ENCODE measurements at places on chromosomes 7 and 10.

DNA sequence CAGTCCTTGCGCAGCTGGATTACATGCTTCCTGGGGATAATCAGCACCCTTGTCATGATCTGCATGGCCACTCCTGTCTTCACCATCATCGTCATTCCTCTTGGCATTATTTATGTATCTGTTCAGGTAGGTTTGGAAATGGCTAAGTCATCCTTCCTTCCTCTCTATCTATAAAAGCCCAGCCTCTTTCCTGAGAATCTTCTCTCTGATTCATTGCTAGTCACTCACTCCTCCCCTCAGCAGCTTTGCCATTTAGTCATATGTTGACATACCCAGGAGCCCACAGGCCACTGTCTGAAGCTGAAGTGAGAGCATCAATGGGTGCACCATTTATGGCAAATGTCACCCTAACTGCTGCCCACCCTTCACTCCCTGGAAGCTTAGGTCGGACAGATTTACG lies 52.0 kb downstream of the ABCC2 start:
- no peak for DNase-seq

DNA sequence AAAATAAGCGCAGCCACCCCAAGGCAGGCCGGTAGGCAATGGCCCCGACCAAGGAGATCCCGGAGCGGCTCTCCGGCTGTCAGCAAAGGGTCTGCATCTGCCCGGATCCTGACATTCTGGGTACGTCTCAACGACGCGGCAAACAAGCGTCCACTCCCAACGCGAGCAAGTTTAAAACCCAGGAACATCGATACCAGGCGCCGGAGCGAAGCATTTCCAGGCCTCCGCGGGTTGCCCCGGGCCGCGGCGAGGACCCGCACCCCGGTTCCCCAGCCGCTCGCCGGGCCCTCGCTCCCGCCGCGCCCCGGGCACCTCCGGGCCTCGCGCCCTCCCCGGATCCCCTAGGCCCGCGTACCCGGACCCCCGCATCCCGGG lies 453 bp downstream of the URGCP start:
- no peak for DNase-seq

- DNase-seq: no peak
Measured at GRCh38 chr10:6494936-6495592, 85.0 kb downstream of the PRKCQ start.

GRCh38 chr7:6705959-6706665 lies 635 bp downstream of the ZNF12 start:
- DNase-seq: no peak

DNA sequence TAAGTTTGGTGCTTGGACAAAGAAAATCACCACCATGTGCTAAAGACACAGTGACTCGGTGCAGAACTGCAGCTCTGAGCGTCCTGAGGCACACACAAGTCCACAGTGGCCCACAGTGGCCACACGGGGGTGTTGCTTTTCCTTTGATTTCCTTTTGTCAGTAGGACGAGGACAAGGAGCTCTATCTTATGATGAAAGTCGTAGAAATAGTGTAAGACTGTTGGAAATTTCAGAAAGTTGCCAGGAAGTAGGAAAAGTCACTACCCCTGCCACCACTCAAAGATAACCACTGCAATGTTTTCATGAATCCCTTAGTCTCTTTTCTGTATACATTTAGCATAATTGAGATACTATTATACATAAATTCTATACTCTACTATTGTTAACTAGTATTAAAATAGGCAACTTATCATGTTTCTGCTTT lies 146.0 kb downstream of the TNS3 start:
- peak; percentile 22 for DNase-seq

- DNase-seq: no peak
Measured at GRCh38 chr7:155953781-155954549, 141.7 kb upstream of the SHH start.

GRCh38 chr10:66058594-66058993 lies 867.2 kb upstream of the LRRTM3 start:
- no peak for DNase-seq

DNA sequence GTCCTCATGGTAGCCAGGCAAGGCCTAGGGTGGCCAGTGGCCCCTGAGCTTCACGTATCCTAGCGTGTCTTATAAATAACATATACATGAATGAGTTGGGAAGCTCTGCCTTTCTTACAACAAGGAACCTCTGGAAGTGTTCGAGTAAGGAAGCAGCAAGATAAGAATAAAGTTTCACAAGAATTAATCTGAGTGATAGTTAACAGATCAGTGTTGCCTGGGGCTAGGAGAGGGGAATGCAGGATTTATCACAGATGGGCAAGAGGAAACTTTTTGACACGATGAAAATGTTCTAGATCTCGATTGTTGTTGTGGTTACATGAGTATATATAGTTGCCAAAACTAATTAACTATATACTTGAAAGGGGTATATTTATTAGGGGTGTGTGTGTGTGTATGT lies 74.2 kb downstream of the TSPAN12 start:
- DNase-seq: no peak

- no peak for DNase-seq
Measured at GRCh38 chr7:27113991-27114769, 11.7 kb upstream of the HOXA2 start.

GRCh38 chr7:120794106-120794729 lies 63.7 kb downstream of the TSPAN12 start:
- no peak for DNase-seq

DNA sequence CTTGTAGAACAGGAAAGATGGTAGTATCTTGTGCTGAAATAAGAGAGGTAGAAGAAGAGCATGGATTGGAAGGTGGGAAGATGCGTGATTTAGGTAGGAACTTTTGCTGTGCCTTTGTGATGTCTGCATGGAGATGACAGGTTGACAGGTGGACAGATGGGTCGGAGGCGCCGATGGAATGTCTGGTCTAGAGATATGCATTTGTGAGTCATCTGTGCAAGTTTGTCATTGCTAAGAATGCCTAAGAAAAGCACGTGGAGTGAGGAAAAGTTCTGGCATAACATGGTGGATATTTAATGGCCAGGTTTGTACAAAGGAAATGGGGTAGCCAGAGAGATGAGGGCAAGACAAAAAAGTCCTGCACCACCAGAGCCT lies 76.0 kb upstream of the ARMC3 start:
- no peak for DNase-seq

DNA sequence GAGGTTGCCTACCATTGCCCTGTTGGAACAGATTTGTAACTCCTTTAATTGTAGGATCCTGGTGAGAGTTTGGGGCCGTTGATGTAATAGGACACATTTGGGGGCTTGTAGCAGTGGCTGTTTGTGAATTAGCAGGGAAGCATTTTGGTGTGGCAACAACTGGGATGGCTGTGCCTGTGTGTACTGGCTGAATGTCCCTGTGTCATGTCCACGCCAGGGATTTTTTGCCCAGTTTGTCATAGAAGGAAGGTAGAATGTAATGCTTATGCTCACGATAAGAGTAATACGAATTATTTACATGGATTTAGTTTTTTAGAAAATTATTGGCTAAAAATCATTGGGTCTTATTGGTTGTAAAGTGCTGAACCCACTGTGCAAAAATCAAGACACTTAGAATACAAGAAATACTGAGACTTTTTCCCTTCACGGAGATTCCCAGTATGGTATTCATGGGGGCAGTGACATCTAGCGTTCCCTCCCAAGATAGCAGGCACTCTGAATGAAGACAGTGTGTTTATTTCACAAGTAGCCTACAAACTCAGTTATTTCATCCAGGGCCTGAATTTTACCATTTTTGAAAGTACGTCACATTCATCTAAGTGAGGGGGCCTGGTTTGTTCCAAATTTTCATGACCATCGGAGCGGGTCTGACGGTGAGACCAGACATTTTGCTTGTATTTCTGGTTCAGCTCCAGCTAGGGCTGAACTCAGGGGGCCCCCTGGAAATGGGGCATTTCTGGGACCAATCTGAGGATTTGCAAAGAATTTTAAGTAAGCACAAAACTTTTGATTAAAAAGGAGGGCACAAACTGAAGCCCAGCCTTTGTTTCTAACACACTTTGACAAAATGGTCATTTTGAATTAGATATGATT lies 74.7 kb downstream of the CACNB2 start:
- DNase-seq: no peak

- DNase-seq: peak; percentile 97
Measured at GRCh38 chr7:110105307-110105706, 985.6 kb upstream of the LRRN3 start.

- DNase-seq: no peak
Measured at GRCh38 chr10:71461457-71461856, 64.7 kb downstream of the CDH23 start.

DNA sequence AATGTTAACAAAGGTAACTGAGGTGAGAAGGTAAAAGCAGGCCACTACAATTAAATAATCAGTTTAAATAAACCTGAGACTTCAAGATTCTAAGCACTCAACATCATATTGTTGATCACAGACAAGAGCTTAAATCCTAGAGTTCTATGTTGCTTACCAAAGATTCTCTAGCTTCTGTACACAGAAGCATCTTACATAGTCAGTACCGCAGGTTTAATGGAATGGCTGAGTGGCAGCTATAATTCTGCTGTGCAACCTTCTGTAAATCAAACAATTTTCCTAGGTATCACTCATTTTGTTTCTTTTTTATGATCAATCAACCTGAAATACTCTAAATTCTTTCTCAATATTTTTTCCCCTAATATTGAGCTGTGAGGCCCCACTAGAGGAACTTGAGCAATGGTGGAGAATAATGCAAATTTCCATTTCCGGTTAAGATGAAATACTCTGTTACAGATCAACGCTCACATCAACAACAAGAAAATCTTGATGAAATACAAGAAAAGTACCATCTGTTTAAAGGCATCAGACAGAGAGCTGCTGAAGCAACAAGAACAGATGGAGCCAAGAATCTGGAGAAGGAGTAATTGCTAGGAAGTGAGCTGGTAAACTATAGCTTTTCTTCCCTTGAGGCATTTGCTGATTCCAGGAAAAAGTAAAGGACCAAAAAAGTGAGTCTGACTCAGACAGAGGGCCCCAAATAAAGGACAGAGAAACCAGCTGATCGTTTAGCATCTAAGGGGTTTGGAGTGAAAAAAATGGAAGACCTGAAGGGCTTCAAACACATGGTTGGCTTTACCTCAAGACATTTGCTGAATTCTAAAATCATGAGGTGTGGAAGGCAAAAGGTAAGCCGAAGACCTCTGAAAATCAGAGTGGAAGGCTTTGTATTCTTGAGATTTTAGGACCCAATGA lies 22.6 kb downstream of the PNPLA8 start:
- DNase-seq: peak; percentile 84

GRCh38 chr7:17462131-17462631 lies 163.7 kb downstream of the AHR start:
- no peak for DNase-seq

DNA sequence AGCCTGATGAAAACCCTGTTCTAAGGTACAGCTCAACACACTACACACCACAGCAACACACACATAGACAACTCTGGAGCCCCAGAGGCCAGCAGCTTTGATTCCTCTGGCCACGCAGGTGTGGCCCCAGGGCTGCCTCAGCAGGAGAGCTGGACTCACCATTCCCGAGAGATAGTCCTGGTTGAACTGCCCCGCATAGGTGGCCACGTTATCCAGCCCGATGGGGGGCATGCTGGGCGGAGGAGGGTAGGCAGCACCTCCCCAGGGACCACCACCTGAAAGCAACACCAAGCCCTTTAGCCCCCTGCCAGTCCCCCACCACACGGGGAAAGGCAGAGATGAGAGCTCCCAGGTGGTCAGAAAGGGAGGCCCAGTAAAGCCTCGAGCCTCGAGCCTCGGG lies 34.7 kb downstream of the ANXA11 start:
- no peak for DNase-seq

GRCh38 chr7:29945259-29945809 lies 44.3 kb downstream of the SCRN1 start:
- DNase-seq: no peak

DNA sequence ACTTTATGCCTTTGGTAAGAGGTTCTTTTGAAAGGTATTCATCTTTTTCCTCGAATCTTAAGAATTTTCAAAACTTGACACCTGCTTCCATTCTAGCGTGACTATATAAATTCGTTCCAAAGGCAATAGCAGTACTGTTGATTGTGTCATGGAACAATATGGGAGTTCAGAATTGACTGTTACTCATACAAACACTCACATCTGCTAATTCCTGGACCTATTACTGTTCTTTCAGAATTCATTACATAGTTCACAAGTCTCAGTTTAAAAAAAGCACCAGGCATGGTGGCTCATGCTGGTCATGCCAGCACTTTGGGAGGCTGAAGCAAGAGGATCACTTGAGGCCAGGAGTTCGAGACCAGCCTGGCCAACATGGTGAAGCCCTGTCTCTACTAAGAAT lies 80.9 kb downstream of the CACNB2 start:
- DNase-seq: no peak

DNA sequence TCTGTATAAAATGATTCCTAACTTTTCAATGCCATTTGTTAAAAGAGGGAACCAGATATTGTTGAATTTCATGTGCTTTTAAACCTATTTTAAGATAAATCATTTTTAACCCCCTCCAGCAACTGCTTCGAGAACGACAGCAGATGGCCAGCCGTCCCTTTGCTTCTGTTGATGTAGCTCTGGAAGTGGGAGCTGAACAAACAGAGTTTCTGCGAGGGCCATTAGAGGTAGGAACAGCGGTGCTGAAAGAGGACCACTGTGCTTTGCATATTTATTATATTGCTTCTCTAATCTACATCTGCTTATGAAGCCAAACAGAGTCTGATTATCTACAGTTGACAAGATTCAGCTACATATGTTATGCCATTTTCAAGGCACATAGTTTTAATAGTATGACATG lies 545.9 kb downstream of the GFRA1 start:
- no peak for DNase-seq

- DNase-seq: no peak
Measured at GRCh38 chr7:93883078-93883916, 7.3 kb downstream of the TFPI2 start.

- no peak for DNase-seq
Measured at GRCh38 chr10:119341459-119342301, 134.3 kb downstream of the GRK5 start.

- DNase-seq: no peak
Measured at GRCh38 chr10:120540486-120540885, 83.5 kb downstream of the PLPP4 start.

GRCh38 chr10:96358851-96359540 lies at the start of gene OPALIN:
OPALIN (minus strand) TSS chr10:96359002; CDS start chr10:96358896, 106 bp downstream.
- no peak for DNase-seq

GRCh38 chr10:130807721-130808120 lies 503.8 kb downstream of the TCERG1L start:
- no peak for DNase-seq

DNA sequence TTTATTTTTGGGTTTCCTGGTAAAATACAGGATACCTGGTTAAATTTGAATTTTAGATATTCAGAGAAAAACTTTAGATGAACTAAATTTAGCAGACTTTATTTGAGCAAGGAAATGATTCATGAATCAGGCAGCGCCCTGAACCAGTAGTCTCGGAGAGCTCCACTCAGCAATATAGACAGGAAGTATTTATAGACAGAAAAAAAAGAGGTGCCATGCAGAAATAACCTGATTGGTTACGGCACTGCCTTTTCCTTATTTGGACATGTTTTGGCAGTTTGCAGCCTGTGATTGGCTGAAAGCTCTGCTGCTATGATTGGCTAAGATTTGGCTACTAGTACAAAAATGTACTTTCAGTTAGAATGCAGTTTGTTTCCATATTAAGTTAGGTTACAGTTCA lies 198.3 kb upstream of the DKK1 start:
- DNase-seq: no peak

- no peak for DNase-seq
Measured at GRCh38 chr10:117734731-117735405, 192.3 kb downstream of the EMX2 start.

Data from NCI-H524 treated with DMSO at 0.1 percent for 48 hours (cell line).